ENCODE measurements at places on chromosomes 5 and 9. TPM values are rescaled to one million over a fixed set of nuclear protein-coding genes. Genes with fewer than 3 reads are reported as not detected.
A peak's percentile ranks its signal among the peaks of the same experiment; 100 is the strongest.

DNA sequence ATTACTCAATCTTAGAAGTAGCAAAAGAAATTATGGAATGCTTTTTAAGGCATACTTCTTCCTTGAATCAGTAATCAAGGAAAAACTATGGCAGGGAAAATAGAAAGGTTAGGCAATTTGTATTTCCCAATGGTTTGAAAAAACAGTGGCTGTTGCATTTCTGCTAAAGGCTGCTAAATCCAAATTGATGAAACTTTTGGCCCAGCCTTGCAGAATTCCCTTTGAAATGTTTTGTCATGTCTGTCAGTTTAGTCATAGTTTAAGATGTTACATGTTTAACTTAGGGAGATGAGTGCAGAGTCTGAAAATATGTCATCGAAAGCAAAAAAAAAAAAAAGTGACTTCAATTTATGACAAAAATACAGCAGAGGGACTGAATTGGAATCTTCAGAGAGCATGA lies 878.9 kb upstream of the WWC1 start:
- DNase-seq: no peak

- no peak for DNase-seq
Measured at GRCh38 chr5:1352231-1353219, 7.6 kb upstream of the CLPTM1L start.

- DNase-seq: no peak
Measured at GRCh38 chr9:134939080-134939733, 21.5 kb upstream of the FCN1 start.

- DNase-seq: no peak
Measured at GRCh38 chr5:145484158-145484557, 351.0 kb downstream of the PRELID2 start.

GRCh38 chr5:90802474-90803317 lies 244.1 kb downstream of the ADGRV1 start:
- DNase-seq: peak; percentile 24

- peak; percentile 43 for DNase-seq
Measured at GRCh38 chr5:145937432-145938250, 1.3 kb downstream of the SH3RF2 start.

SVEP1 gene
- total RNA-seq: 26.4 TPM

STK32A gene
- total RNA-seq: 0.62 TPM

CORO2A gene
- total RNA-seq: 2.9 TPM

GRCh38 chr5:37738057-37738691 lies 101.7 kb downstream of the GDNF start:
- DNase-seq: peak; percentile 64

LCP2 gene
- total RNA-seq: 11.6 TPM

Measured in tongue (tissue), 3 donors.